ENCODE measurements at places on chromosomes 1 and 21.
A peak's percentile ranks its signal among the peaks of the same experiment; 100 is the strongest.

GRCh38 chr1:202681736-202682420, 28.4 kb downstream of the SYT2 start:
- DNase-seq, result no peak

DNA sequence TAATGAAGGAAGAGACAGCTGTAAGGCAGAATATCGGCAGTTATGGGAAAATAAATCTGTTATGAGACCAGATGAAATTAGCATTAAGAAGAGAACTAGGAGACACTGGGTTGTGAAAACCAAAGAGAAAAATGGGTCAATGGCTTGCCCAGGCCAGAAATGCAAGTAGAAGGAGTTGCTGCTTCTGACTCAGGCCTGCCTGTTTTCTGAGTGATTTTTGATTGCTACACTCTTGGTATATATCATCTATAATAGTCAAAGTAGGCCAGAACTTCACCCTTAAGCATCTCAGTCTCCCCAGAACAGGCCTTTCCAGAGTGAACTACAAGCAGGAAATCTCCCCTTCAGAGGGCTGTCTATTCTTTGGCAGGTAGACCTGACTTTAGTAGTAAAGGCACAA, 107.0 kb downstream of the NRIP1 start:
- no peak for DNase-seq

DNA sequence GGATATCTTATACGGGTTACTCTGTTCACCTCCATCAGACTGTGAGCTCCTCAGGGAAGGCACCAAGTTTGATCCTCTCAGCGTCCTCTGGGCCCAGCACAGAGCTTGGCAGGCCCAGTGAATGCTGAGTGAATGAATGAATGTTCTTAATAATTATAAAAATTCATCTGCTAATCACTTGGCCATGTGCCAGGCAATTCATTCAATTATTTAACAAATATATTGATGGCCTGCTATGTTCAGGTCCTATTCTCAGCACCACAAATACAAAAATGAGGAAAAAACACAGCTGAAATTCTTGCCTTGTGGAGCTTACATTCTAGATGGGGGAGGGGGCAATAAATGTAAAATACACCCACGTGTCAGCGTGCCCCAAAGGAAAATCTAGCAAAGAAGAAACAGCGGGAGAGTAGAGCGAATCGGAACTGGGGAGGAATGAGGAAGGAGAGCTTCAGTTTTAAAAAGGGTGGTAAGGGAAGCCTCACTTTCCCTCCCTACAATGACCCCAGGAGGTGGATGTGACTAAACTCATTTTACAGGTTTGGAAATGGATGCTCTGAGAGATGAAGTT, 15.8 kb downstream of the CDCP2 start:
- no peak for DNase-seq

GRCh38 chr21:26795412-26795805, 49.8 kb downstream of the ADAMTS1 start:
- DNase-seq, result no peak

DNA sequence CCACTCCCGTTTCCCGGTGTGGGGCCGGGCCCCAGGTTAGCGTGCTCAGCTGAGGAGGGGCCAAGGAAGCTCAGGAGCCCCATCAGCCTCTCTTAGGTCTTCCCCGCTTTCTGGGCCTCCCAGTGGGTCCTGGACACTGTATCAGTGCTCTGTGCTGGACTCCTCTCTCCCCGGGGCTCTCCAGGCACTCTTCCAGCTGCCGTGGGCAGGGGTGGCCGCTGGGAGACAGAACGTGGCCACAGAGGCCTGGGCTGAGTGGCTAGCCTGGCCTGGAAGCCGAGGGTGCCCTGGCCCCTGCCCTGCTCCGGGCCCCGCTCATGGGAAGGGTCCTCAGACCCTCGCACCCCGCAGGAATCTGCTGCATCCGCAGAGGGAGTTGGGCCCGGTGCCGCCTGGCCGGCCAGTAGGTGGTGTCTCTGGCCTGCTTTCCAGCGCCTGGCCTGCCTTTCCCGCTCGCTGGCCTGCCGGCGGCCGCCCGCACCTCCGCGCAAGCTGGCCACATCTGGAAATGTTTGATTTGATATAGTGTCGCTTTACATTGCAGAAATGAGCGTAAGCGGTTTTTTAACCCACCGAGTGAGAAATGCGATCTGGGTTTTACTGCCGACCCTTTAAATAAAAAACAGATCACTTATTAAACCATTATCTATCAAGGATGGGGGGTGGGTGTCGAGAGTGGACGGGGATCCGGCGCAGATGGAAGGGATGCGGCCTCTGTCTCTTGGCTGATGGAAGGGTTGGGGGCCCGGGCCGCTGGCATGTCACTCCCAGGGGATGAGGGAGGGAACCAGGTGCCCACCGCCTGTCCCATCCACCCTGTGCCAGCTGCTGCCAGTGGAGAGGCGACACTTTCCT, 74.4 kb upstream of the TTC34 start:
- DNase-seq, result no peak

DNA sequence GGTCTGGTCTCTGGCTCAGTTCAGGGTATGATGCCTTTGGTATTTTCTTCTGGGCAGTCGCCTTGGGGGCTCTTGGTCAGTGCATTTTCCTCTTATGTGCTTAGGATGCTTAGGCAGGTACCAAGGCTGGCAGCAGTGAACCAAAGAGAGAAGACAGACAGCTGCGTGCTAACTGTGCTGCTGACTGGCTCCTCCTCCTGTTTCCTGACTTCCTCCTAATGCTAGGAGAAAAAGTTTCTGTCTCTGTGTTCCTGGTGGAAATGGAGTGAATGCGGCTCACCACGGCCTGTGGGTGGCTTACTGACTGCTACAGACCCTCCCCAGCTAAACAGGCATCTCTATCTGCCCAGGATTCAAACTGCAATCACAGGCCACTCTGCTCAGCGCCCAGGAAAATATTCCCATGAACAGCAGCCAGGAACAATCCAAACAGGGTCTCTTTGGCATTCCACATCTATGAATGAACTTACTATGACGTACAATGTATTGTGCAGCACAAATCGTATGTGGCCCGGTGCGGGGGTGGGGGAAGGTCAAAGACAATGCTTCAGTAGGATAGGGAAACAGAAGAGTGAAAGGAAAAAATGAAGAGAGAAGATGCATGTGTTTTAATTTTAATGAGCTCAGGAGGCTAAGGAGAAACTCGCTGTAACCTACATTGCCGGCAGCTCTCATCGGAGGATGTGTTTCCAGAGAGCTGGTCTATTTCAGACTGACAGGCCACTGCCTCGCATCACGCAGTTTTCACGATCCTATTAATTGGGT, 2.8 kb downstream of the ABCG1 start:
- DNase-seq, result no peak

GRCh38 chr1:116537040-116537831, 33.6 kb downstream of the CD58 start:
- no peak for DNase-seq

DNA sequence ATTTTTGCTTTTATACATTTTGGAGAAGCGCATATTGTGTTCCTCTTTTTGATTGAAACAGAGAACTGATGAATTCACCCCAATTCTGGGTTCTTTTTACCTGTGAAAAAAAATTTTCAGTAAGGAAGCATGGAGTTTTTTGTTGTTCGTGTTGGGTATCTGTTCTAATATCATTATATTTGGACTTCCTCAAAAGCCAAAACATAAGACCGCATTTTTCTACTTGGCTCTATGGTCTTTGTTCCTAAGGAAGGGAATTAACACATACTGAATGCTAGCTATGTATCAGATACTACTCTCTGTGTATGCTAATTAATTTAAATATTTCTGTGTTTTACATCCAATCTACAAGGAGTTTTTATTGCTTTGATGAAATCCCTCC, 12.9 kb downstream of the EPB41 start:
- no peak for DNase-seq

DNA sequence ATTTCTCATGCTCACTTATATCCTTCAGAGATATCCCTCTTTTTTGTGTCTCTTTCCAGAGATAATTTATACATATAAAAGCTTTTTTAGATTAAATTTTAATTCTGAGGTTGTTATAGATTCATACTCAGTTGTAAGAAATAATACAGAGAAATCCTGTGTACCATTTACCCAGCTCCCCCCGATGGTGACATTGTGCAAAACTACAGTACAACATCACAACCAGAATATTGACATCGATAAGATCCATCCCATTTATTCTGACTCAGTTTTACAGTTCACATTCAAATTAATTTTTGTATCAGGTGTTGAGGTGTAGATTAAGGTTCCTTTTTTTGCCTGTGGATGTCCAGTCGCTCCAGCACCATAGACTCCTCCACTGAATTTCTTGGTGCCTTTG, 14.3 kb downstream of the DMRTB1 start:
- no peak for DNase-seq

DNA sequence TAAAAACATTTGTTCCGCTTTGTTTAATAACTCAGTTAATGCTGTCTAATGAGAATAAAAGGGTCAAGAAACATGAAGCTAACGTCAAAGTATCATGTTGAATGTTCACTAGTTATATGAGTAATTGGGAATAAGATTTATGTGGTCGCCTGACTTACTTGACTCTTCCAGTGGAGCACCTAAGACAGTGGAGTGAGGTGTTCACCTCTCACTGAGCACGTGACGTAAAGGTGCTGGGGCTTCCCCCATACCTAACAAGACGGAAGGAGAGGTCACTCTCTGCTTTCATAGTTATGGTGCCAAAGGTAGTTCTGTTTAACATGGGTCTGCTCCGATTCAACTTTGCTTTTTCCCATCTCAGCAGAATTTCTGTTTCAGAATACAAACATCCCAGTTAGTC, 686 bp downstream of the KMO start:
- DNase-seq, result no peak

GRCh38 chr1:31782421-31783410, 18.6 kb upstream of the ADGRB2 start:
- DNase-seq, result no peak

- no peak for DNase-seq
Observed at GRCh38 chr21:21952566-21952965, 954.4 kb downstream of the NCAM2 start.

- no peak for DNase-seq
Observed at GRCh38 chr1:231919239-231919885, 292.8 kb downstream of the DISC1 start.

GRCh38 chr21:24658926-24659325, 948.4 kb downstream of the MRPL39 start:
- no peak for DNase-seq

GRCh38 chr1:36367066-36367465, 18.7 kb downstream of the STK40 start:
- no peak for DNase-seq

- no peak for DNase-seq
Observed at GRCh38 chr1:88502886-88503285, 181.2 kb upstream of the PKN2 start.

DNA sequence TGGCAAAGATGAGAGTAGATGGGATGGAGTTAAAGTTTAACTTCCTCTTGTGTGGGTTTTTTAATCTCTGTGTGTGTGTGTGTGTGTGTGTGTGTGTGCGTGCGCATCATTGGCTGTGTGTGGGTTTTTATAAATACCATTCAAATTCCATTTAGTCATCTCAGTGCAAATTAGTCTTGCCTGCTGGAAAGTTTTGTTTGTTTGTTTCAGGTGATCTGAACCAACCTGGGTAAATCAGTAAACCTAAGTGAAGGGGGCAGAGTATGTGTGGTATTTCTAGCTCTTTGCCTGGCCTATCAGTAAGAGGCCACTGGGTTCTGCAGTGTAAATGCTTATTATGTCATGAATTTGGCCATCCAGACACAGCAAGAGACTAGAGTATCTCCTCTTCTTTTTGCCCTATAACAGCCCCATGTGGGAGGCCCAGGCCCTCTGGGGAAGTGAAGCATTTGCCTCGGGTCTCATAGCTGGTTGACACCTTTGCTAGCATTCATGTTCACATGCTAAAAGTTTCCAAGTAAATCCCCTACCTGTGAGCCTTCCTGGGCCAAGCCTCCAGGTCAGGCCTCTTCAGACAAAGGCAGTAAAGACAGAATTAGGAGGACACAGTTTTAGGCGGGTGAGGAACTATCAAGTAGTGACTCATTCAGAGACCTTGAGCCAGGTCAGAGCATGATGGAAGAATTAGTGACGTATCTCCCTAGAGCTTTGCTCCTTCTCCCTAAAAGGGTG, 14.7 kb downstream of the INTS3 start:
- DNase-seq, result no peak

DNA sequence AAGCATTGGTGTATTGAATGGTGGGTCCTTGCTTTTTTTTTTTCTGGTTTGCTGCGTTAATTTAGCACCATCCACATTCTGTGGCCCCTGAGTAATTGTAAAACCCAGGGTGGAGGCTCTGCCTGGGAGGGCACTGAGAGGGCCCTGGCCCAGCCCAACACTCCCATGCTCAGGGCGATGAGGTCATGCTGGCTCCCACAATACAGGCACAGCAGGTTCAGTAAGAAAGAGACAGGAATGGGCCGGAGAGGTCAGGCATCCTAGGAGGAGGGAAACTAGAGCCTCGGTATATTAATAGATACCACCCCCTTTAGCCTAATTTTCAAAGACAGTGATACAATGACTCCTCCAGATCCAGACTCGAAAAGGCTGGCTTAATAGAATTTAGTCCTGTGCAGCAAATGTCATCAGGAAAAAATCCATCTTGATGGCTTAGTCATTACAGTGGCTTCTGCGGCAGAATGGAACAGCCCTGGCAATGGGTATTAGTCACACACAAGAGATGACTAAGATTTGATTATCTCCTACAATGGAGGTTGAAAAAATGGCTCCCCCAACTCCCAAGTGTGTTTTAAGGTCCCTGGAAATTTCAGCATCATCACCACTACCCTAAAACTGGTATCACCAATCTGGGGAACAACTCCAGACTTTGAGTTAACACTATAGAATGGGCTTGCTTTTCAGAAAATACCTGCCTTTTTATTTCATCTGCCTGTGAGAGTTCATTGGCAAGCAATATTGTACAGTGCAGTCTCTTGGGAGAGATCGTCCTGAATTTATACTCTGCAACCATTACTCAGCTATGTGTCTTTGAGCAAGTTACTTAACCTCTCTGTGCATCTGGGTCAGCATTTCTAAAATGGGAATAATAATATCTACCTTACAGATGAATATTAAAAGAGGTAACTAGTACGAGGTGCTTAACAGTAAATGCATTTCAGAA, 43.9 kb upstream of the LYST start:
- peak; percentile 29 for DNase-seq

GRCh38 chr1:6163191-6163972, 16.7 kb downstream of the CHD5 start:
- DNase-seq, result no peak

GRCh38 chr1:63322944-63323864, 837 bp downstream of the FOXD3 start:
- DNase-seq, result peak; percentile 16

- DNase-seq, result no peak
Observed at GRCh38 chr1:169884634-169885033, 9.1 kb downstream of the SCYL3 start.

DNA sequence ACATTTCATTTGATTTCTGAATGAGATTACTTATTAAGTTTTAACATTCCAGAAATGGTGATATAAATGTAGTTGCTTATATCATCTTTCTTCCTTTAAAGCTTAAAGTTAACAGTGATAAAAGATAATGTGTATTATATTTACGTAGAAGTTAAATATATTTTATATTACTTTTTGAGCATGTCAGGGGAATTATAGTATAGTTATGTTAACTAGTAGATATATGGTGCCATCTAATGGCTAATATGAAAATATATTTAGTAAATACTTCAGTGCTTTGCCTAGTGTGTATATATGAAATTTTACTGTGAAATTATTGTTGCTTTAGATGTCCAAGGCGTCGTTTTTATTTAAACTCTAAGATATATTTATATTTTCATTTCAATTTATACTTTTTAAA, 51.5 kb downstream of the SYT14 start:
- no peak for DNase-seq

All from stimulated activated naive CD4-positive, alpha-beta T cell treated with Interleukin-2 at 50 U/mL for 16 hours (primary cell).